EH (cell line): ENCODE measurements at places on chromosomes 3 and 15.

DNA sequence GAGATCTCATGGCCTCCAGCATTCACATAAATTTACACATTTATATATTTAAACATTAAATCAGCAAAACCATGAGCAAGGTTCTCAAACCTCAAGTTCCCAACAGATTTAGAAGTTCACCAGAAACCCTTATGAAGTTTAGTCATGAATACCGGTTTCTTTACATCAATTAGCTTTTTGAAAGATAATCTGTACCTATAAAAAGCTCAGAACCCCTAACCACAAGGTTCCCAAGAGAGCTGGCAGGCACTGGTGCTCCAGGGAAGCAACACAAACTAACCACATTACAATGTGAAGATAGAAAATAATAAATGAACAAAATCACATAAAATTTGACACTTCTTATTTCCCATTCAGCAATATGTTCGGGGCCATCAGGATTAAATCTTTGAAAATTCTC, 150.9 kb downstream of the FBN1 start:
- peak; percentile 60 for DNase-seq

DNA sequence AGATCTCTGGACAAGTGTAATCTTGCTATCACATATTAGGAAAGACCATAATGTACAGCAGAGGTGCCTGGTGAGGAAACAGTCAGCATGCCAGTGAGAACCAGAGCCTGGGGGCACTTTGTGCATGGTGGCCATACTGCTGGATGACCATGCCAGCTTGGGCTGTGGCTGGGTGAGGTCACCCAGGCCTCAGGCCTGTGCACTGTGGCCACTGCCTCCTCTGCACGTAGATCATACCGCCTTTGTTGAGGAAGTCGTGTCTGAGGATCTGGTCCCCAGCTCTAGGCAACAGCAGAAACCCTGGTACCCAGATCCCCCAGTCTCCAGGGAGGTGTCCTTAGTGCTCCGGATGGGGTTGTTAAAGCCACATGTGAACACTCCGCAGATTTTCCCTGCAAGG, 38.9 kb downstream of the ZNF710 start:
- DNase-seq: peak; percentile 24

DNA sequence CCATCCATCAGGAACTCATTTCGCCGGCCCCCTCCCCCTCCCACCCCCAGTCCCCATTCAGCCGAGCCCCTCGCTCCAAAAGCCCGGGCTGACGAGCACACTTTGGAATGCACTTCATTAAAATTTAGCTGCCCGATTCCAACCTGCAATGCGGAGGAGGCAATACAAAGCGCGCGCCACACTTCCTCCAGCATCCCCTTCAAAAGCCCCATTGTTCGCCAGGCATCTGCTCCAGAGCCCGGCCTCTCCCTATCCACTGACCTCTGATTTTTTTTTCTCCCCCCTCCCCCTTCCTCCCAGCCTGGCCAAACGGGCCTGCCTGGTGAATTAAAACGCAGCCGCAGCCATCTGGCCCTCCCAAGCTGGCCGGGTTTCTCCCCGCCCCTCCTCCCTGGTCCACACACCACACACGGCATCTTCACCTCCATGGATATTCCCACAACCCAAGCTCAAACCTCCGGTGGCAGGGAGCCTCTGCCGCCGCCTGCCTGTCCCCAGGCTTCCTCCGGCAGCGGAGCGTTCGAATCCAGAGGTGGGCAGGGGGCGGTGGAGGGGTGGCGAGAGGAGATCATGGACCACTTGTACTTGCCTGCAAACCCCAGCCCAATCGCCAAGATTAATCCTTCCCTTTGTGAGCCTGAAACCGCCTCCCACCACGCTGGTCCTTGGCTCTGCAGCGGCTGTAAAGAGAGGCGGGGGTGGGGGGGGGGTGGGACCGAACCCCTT, 441.3 kb downstream of the MAGI1 start:
- peak; percentile 36 for DNase-seq

DNA sequence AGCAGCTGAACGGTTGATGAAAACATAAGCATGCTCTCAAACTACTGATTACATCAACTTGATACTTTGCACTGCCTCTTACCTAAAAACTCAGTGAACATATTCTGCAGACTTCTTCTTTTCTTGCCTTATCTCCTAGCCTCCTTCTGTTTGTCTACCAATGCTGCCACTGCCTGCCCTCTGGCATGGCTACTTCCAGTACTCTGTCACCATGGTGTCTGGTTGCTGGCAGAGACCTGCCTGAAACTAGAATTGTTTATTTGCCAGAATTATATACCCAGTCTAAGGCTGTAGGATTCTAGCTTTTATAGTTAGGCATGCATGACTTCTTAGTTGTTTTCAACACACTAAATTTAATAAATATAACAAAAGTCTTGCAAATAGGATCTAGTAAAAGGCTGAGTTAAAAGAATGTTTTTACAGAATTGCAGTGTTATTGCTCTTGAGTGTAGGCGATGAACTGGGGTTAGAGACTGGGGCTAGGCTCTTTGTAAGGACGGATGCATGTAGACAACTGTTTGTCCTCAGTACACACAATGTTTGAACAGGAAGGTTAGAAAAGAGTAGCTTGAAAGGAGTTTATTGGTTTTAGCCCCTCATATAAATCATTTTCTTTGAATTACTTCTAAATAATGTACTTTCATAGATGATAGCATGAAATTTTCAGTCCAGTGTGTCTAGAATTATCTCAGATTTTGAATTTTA, 116.3 kb downstream of the KCNAB1 start:
- DNase-seq: no peak

DNA sequence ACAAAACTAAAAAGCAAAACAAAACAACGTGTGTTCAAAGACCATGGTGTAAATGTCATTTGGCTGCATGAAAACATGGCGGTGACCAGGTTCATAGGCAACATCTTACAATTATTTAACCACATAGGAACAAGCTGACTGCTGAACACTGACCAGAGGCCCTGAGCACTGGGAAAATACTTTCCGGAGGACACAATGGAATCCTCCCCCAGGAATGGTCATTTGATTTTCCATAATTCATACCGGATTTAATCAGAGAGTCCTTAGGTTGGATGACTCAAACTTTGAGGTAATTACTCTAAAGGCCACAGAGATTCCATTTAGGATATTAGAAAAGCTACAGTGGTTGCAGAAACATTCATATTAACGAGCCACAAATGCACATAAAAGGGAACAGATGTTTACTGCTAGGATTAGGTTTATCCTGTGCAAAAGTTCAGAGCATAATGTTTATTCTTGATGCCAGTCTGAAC, 254.7 kb downstream of the NR1D2 start:
- peak; percentile 81 for DNase-seq

DNA sequence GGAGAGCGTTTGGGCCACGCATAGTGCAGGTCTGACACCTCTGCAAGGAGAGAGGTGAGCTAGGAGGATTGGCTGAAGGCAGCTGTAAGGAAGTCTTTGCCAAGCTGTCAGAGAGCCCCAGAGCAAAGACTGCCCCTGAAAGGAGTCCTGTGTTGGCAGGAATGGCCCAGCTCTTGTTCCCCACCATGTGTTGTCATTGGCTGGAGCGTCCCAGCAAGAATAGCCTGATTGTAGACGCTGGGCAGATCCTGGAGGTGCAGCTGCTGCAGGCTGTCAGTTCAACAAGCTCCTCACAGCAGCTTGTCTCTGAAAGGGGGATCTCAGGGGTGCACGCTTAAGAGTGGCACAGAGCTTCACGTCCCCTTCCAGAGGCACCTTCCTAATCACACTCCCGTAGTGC, 237.6 kb downstream of the FEZF2 start:
- DNase-seq: no peak

DNA sequence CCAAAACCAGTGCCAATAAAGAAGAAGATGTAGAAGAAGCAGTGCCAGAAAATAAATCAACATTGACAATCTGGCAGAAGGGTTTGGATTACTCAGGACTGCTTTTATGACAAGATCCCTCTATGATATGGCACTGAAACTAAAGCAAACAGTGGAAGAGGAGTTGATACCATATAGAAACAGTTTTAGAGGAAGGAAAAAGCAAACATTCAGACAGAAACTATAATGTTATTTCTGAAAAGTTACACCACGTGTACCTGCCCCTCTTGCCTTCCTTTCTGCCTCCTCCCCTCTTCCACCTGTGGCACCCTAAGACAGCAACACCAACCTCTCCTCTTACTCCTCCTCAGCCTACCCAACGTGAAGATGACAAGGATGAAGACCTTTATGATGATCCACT, 63.0 kb downstream of the SFMBT1 start:
- no peak for DNase-seq

GRCh38 chr15:71687902-71688508, 122.3 kb upstream of the NR2E3 start:
- peak; percentile 76 for DNase-seq

DNA sequence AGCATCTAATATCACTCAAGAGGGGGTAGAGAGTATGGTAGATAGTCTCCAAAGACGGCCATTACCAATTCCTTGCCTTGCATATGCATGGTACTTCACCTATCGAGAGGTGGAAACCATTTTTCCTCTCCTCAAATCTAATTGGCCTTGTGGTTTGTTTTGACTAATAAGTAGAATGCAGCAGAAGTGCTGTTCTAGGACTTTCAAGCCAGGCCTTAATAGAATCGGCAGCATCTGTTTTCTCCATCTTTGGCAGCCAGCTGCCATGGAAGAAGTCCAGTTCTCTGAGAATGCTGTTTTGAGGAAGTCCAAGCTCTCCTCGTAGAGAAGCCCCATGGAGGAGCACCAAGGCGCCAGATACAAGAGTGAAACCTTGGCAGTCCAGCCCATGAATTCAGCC, 59.1 kb upstream of the RASGRP1 start:
- DNase-seq: no peak

- no peak for DNase-seq
Measured at GRCh38 chr15:59549301-59550185, 62.0 kb upstream of the GCNT3 start.

GRCh38 chr15:31001702-31002101, 10.3 kb upstream of the MTMR10 start:
- peak; percentile 39 for DNase-seq

- DNase-seq: peak; percentile 72
Measured at GRCh38 chr15:74866090-74866489, 7.1 kb downstream of the SCAMP2 start.

- no peak for DNase-seq
Measured at GRCh38 chr3:63652066-63652725, at the start of gene SNTN. Gene SNTN (plus strand): TSS chr3:63652675. CDS start chr3:63652688, 13 bp downstream.

DNA sequence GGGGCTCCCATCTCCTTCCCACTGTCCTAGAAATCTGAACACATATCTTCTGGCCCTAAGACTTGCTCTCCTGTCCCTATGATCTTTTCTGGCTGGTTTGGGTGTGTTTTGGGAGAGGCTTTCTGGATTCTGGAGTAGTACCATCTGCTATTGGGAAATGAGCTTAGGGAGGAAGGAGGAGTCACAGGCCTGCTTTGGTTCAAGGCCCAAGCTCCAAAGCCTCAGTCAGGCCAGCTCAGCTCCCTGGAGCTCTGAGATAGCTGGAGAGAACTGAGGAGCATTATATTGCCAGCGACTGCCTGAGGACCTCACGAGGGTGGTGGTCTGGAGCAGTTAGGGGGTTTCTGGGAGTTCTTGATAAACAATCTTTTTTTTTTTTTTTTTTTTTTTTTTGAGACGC, 18.7 kb downstream of the RASGRF1 start:
- no peak for DNase-seq

GRCh38 chr3:78025916-78026315, 986.0 kb downstream of the ROBO2 start:
- no peak for DNase-seq

GRCh38 chr3:187211532-187212195, 14.4 kb downstream of the RTP1 start:
- peak; percentile 76 for DNase-seq

- peak; percentile 34 for DNase-seq
Measured at GRCh38 chr3:46693892-46694226, 380 bp upstream of the ALS2CL start.

DNA sequence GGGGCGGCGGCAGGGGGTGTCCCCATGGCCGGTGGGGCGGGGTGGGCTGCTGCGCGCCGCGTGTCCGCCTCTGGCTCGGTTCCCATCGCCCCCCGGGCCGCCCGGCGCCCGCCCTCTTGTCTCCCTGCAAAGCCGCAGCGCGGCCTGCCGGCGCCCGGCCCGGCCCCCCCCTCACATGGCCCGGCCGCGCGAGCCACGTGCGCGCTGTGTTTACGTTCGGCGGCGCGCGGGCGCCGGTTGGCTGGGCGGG, 502 bp downstream of the NR1D2 start:
- DNase-seq: no peak

DNA sequence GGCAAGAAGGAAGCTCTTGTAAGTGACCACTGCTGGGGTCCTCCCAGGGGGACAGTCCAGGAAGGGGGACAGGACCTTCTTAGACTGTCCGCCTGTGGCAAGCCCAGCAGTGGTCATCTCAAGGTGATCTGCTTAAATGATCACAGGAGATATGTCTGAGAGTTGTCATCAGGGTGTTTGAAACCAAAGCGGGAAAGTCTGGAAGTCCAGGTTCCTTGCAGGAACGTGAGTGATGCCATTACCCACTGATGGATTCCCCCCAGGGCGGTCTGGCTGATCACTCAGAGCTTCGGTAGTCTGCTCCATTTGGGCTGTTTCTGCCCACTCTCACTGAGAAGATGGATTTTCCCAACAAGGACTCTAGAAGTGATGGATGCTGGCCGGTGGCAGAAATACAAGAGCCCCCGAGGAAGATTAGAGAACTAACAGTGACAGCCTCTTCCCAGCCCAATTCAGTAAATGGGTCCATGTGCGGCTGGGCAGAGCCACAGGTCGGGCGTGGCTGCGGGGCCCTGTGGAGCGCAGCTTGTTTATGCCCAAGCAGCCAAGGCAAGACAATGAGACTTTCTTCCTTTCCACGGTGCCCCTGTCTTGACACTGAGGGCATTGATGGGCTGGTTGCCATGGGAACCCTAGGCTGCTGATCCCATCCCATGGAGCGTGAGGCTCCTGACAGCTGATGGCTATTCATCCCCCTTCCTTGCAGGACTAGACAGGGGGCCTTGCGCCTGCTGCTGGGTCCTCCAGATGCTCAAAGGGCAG, 9.5 kb downstream of the PCSK6 start:
- no peak for DNase-seq

- no peak for DNase-seq
Measured at GRCh38 chr15:72009222-72009621, 108.7 kb downstream of the MYO9A start.

GRCh38 chr15:70361891-70362290, 264.2 kb upstream of the TLE3 start:
- DNase-seq: no peak

DNA sequence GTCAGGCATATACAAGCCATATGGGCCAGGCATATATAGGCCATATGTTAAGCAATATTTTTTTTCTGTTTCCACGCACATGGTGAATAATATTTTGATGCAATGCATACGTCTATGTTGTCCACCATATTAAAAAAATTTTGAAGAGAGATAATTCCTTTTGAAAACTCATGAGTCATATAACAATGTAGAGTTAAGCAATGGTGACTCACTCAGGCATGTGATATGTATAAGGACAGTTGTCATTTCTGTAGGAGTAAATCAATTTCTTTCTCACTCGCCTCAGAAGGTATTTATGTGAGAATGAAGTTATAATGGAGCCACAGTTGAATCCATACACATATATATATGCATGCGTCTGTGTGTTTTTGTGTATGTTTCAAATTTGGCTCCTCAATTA, 272.6 kb downstream of the EPHA3 start:
- peak; percentile 4 for DNase-seq

GRCh38 chr3:73874161-73874560, 249.4 kb upstream of the PDZRN3 start:
- DNase-seq: no peak
